ENCODE measurements at places on chromosomes 3 and 15.
A peak's percentile ranks its signal among the peaks of the same experiment; 100 is the strongest.

DNA sequence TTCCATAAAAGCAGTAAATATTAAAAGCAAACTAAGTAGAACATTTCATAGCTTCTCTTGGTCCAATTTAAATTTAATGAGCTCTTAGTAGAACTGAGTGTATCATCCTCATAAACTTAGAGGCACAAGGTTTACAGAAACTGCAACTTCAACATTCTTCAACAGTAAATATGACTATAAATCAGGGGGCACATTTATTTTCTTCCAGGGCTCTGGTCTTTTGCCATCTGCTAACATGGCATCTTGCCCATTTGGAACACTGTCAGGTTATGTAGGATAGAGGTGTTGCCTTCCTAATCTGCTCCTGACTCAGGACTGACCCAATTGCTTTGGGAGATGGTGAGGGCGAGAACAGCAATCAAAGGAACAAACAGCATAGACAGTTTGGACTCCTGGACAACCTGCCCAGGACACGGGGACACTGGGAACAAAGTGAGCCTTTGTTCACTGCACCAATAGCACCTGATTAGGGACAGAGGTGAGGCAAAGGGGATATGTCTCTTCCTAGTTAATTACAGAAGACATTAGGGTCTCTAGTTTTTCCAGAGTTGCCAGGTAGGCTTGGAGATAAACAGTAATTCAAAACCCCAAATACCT, 610.2 kb upstream of the ROBO2 start:
- no peak for DNase-seq

DNA sequence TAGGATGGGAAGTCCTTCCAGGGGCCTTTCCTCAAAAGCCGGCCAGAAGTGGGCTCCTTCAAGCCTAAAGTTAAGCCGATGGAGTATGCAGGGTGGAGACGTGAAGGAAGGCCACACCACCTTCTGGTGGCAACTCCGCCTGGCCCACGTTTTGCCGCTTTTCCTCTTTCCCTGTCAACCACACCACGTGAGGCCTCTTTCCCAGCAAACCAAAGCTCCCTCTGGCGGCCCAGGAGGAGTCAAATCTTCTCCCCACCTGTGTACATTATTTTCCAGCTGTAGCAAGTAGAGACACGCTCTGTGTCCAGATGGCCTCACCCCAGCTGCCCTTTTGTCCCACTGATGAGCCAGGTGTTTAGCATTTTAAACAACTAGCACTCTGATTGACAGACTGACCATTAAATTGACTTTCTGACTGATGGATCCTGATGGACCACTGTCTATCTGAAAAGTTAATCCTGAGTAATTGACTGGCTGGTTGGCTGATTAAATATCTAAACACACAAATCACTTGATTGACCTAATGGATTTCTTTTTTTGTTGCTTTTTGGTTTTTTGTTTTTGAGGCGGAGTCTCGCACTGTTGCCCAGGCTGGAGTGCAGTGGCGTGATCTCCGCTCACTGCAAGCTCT, 59.6 kb upstream of the ZBTB38 start:
- peak; percentile 84 for DNase-seq

- no peak for DNase-seq
These were observed 199.5 kb downstream of the TBC1D2B start for GRCh38 chr15:77877869-77878577.

DNA sequence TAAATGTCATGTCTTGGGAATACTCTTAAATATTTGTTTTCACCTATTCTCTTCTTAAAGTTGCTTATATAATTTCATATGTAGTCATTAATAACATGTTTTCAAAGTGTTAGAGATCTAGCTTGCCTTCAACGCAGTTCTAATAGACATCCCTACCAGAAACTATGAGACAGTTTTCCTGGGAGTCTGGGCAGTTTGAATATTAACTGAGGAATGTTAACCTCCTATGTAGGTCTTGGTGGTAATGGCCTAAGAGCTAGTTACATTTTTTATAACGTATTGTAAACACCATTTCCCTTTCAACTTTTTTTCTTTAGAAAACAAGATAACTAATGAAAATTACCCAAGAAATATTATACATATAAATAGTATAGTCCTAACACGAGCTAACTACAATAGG, 328.2 kb downstream of the TIGIT start:
- no peak for DNase-seq

DNA sequence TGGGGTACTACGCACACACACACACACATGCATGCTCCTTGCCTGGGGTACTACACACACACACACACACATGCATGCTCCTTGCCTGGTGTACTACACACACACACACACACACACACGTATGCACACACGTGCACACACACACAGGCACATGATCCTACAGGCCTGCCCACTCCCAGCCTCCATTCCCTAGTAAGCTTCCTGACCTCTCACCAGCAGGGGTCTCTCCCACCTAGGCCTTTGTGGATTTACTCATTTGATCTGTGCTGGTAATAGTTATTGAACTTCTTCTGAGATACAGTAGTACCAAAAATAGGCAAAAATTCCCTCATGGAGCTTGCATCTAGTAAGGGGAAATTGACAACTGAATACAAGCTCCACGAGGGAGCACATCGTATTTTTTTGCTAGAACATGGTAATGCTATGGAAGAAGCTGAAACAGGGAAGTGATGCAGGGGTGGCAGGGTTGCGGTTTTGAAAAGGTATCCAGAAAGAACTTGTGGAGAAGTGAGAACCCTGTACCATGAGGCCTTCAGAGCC, 19.1 kb downstream of the TTC21A start:
- DNase-seq = no peak

Measured in H1 (cell line).